Central memory CD8-positive, alpha-beta T cell (primary cell): ENCODE measurements at places on chromosomes 5 and 9.

DNA sequence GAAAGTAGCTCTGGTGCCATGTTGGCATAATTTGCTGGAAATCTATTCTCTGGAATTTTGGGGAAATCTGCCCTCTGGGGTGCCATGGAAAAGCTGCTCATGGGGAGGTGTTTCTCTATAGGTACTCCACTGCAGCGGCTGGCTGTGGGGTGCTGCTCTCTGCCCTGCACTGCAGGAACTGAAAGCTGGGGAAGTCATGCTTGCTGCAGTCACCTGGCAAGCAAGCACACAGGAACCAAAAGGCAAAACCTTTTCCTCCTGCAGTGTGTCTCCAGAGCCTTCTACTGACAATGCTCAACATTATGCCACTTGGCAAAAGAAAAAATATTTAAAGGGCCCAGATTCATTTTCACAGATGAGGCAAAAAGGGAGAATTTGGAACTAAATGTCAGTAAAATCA, 25.8 kb upstream of the CARNMT1 start:
- DNase-seq: no peak

- DNase-seq: no peak
Measured at GRCh38 chr5:38601863-38602298, 45.4 kb upstream of the LIFR start.

DNA sequence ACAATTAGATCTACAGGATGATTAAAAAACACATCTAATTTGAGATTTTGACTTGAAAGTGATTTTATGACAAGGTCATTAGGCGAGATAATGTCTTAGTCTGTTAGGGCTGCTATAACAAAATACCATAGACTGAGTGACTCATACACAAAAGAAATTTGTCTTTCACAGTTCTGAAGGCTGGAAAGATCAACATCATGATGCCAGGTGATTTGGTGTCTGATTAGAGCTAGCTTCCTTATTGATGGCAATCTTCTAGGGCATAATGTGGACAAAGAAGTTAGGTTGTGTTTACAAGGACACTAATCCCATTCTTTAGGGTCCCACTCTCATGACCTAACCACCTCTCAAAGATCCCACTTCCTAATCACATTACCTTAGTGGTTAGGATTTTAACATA, 256.7 kb downstream of the TUSC1 start:
- DNase-seq: no peak

DNA sequence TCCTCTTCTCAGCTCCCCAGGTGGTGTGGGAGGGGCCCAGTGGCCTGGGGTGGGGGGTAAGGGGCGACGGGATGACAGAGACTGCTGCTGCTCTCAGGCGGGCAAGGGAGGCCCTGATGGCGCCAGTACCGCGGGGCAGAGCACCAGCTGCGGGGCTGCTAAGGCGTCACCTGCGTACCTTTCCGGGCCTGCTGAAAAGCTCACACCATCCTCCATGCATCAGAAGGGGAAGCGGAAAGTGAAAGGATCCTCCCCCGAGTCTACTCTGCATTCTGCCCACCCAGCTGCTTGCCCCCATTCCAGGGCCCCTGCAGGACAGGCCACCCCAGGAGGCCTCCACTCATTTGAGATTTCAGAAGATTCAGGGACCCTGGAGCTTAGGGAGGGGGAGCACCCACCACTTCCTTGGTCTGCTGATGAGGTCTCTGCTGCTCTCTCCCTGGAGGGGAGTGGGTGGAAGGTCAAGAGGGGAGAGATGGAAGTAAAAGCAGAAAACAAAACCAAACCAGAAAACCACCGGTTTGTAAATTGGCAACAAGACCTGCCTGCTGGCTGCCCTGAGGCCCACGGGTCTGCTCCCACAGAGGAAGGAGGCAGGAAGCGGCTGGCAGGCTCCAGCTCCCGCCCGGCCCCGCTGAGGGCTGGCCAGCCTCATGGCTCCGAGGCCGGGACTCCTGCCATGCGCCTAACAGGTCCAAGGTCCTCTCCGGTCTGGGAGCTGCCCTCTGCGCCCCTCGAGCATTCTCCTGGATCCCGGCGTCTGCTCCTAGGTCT, 33.6 kb downstream of the PRRT1B start:
- DNase-seq: peak; percentile 24

DNA sequence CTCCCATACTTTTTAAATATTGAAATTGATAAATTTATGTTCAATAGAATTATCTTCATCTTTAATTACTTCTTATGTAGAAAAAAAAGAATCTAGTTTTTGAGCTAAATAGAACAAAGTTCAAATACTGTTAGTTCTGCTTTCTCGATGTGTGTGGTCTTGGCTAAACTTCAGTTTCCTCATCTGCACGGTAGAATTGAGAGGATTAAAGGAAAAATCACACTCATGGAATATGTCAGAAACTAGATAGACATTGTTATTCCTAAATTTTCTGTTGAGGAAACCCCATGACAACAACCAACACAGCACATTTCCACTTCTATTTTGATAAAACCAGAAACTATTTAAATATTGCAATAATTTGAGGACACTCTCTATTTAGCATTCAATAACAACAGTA, 100.3 kb downstream of the MUSK start:
- DNase-seq: no peak

- DNase-seq: no peak
Measured at GRCh38 chr5:80874162-80874561, 86.0 kb upstream of the RASGRF2 start.

GRCh38 chr9:83514767-83515166, 23.4 kb downstream of the FRMD3 start:
- no peak for DNase-seq
